Neural progenitor cell (in vitro differentiated cells): ENCODE measurements at places on chromosomes 1 and 21.

GRCh38 chr1:116988908-116989307, 12.7 kb upstream of the CD101 start:
- DNase-seq: no peak

DNA sequence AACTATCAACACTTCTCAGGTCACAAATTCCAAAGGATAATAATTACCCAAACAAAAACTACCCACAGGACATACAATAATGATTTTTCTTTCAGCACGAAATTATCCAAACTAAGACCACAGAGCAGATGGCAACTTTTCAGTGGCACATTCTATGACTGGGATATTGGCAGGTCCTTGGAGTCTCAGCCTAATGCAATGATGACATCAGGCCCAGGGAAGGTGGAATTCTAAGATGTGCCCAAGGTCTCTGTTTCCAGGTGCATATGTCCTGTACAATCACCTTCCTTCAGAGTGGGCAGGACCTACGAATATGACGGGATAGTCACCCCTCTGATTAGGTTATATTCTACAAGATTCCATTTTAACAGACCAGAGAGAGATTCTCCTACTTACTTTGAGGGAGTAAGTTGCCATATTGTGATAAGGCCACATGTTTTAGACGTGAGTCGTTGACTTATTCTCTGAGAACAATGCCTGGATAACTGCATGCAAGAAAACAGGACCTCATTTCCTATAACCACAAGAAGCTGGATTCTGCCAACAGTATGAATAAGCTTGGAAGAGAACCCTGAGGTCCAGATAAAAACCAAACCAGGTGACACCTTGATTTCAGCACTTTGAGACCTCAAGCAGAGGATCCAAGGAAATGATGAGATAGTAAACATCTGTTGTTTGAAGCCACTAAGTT, 69.9 kb downstream of the ZC3H11B start:
- no peak for DNase-seq

- DNase-seq: peak; percentile 90
Observed at GRCh38 chr1:32817815-32818786, 648 bp downstream of the S100PBP start.

DNA sequence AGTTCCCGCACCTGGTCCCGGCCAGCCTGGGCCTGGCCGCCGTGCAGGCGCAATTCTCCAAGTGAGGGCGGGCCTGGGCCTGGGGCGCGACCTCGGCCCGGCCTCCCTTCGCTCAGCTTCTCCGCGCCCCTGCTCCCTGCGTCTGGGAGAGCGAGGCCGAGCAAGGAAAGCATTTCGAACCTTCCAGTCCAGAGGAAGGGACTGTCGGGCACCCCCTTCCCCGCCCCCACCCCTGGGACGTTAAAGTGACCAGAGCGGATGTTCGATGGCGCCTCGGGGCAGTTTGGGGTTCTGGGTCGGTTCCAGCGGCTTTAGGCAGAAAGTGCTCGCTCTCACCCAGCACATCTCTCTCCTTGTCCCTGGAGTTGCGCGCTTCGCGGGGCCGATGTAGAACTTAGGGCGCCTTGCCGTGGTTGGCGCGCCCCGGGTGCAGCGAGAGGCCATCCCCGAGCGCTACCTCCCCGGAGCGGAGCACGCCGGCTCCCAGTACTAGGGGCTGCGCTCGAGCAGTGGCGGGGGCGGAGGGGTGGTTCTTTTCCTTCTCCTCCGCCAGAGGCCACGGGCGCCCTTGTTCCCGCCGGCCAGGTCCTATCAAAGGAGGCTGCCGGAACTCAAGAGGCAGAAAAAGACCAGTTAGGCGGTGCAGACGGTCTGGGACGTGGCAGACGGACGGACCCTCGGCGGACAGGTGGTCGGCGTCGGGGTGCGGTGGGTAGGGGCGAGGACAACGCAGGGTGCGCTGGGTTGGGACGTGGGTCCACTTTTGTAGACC, 1.2 kb downstream of the OLIG1 start:
- DNase-seq: peak; percentile 60

GRCh38 chr1:92844439-92844838, 12.6 kb downstream of the RPL5 start:
- DNase-seq: no peak

- DNase-seq: no peak
Observed at GRCh38 chr1:12567288-12567819, 50.7 kb downstream of the DHRS3 start.

GRCh38 chr1:162169031-162169790, 99.7 kb downstream of the NOS1AP start:
- peak; percentile 70 for DNase-seq
